ENCODE measurements at places on chromosomes 3 and 15.
A peak's percentile ranks its signal among the peaks of the same experiment; 100 is the strongest.

- no peak for DNase-seq
Observed at GRCh38 chr15:43544266-43544665, 26.9 kb downstream of the MAP1A start.

DNA sequence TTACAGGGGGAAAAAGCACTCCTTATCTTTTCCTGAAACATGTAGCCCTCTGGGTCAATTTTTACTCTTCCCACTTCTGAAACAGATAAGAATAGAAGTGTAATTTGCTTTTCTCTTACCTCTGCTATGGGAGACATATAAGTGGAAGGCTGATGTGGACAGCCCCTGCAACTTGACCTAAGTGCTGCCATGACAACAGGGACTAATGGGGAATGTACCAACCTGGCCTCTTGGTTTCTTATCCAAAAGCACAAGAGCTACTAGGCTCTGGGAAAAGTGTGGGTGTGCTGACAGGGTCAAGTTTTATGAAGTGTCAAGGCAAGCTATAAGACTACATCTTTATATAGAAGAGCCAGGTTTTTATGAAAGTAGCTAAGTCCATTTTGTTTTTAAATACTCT lies 1246.5 kb downstream of the OTOL1 start:
- no peak for DNase-seq

DNA sequence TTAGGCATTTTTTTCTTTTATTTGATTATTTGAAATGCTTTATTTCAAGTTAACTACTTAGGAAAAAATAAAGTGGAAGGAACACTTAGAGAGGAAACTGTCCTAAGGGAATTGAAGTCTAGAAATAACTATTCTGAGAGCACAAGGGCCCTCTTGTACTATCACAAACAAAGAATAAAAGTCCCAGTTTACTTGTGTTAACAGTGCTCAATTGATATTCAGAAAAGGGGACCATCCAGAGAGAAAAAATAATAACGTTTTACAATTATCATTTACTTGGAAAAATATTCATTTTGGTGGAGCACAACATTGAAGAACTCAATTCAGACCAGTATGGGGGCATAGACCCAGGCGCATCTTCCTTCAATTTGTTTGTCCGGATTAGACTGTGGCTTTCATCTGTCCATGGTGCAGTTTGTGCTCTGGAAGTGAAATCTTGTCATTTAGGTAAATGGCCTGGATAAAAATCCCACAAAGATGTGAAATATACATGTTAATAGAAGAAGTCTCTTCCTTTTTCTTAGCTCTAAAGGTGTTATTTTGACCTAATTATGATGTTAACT lies 54.5 kb upstream of the SAMMSON start:
- DNase-seq, result peak; percentile 2

- DNase-seq, result no peak
Observed at GRCh38 chr15:95470529-95470928, 860.0 kb upstream of the NR2F2 start.

DNA sequence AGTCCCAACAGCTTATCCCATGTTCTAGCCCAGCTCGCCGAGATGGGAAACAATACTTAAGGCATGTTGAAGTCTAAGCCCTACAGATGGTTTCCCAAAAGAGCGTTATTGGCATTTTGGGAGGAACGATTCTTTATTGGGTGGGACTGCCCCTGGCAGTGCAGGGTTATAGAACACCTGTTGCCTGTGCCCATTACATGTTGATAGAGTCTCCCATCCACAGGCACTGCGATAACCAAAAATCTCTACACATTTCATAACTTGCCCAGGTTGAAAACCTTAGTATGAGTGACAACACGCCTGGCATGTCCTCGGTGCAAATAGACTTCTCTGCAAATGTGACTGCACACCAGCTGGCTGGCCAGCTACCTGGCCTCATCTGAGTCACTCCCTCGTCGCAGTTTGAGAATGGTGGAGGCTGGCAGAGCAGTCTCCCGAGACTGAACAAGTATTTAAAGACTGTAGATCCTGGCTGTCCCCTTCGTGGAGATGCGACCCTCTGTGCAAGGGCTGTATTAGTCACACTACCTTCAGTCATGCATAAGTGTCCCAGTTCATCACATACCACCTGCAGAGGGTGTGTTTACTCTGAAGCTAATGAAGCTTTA lies 18.7 kb downstream of the ZNF80 start:
- DNase-seq, result no peak

GRCh38 chr15:42404461-42405235 lies 45.3 kb downstream of the CAPN3 start:
- peak; percentile 9 for DNase-seq

DNA sequence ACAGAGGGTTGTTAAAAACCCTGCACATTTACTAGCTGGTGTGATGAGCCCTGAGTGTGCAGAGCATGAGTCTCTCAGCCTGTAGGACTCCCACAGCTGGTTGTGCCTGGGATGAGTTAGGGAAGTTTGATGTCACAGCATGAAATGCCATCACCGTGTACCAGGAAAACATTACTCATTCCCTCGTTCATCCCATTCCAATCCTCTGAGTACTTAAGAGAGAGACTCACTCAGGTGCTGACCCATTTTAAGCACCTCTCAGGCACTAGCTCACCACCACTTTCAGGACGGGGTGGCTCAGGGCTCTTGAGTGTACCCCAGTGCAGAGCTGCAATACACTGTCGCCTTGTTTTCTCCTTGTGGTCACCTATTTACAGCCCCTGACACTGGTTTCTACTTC lies 18.7 kb downstream of the MGLL start:
- peak; percentile 75 for DNase-seq

Measured in skin of body (tissue), 3 donors.